D341Med (cell line): ENCODE measurements at places on chromosomes 12 and 14.

GRCh38 chr12:54956322-54956721, 28.2 kb downstream of the TESPA1 start:
- DNase-seq, result no peak

GRCh38 chr14:105152794-105153241, 15.8 kb downstream of the JAG2 start:
- no peak for DNase-seq

GRCh38 chr14:54627540-54628363, 60.8 kb downstream of the SAMD4A start:
- no peak for DNase-seq

DNA sequence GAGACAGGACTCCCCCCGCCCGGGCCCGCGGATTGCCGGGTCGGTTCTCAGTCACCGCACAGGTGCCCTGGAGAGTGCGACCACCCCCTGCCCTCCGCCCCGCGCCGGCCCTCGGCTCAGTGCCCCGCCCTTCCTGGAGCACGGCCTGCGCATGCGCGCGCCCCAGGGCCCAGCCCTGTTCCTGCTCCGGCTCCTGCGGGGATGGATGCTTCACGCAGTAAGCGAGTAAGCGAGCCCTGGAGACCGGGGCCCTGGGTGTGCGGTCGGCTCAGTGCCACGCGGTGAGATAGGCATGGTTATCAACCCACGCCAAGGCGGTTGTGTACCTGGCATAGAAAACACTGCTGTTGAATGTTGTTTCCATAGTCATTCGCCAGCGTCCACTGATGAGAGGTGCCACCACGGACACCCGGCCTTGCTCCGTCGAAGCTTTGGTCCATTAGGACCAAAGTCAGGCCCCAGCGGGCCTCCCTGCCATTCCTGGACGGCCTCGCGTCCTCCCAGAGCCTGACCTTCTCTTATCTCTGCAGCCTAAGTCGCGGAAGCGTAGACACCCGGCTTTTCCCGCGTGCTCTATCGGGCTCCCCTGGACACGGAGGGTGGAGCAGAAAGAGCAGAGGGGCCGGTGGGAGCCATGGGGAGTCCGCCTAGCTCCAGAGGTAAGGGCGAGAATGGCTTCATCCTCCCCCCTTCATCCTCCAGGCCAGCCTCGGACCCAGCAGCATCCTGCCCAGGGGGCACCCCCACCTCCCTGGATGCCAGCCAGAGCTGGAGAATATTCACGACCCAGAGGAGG, 90.6 kb downstream of the PAPOLA start:
- no peak for DNase-seq

DNA sequence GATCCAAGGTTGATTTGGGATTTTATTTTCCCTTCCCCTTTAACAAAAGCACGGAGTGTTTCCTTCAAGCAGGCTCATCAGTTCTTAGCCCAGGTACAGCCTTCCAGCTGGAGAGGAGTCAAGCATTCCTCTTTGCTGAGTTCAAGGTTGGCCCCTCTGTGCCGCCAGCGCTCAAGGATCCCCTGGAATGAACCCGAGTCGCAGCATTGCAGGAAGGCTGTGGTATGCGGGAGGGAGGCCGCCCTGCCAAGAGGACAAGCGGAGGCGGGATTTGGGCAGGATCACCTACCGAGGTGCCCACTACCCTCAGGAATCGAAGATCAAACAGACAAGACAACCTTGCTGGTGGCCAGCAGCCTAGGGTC, 53.9 kb upstream of the NCOR2 start:
- DNase-seq, result peak; percentile 43

DNA sequence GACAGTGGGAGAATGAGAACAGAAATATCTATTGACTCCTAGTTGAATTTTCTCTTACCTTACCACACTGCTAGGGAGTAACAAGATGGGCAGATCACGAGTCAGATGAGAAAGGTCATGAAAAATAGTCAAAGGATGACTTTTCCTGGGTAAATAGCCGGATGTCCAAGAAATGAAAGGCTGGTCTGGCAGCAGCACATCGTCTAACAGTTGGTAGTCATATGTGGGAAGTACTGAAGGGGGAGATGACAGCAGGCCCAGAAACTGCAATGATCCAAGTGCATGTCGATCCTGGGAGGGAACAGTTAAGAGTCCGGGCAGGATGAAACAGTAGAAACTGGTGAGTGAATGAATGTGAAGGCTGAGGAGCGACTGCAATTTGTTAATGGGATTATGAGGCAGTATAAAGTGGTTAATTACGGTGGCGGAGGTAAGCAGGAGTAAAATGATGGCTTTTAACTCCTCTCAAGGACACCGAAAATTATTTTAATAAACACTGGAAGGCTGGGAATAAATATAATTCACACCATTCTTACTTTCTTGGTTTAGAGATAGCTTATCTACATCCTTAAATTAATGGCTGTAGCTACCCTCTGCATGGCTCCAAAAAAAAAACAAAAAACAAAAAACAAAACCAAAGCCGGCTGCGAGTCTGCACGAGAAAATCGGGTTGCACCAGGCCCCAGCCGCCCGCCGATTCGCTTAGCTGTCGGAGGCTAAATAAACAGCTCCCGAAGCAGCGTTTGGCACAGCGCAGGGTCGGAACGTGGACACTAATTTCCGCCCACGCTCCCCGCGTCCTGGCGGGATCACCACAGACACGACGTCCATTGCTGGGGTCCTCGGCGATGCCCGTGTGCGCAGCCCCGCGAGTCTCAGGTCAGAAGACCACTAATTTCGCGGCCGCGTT, 1.0 kb upstream of the ERC1 start:
- peak; percentile 64 for DNase-seq

DNA sequence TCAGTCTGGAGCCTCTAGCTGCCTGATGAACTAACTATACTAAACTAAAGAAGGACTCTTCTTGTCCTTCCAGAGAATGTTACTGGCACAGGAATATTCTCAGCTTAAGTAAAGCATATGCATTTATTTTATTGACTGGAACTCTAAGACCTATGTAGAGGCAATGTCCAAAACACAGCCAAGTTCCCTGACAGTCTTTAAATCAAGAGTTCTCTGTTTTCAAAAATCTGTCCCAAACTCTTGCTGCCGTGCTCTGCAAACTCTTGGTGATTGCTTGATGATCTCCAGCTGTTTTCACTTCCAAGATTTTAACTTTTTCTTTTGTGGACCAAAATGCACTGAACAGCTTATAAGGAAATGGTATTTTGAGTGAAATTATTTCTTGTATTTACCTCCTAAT, 67.5 kb upstream of the DAAM1 start:
- DNase-seq, result no peak

DNA sequence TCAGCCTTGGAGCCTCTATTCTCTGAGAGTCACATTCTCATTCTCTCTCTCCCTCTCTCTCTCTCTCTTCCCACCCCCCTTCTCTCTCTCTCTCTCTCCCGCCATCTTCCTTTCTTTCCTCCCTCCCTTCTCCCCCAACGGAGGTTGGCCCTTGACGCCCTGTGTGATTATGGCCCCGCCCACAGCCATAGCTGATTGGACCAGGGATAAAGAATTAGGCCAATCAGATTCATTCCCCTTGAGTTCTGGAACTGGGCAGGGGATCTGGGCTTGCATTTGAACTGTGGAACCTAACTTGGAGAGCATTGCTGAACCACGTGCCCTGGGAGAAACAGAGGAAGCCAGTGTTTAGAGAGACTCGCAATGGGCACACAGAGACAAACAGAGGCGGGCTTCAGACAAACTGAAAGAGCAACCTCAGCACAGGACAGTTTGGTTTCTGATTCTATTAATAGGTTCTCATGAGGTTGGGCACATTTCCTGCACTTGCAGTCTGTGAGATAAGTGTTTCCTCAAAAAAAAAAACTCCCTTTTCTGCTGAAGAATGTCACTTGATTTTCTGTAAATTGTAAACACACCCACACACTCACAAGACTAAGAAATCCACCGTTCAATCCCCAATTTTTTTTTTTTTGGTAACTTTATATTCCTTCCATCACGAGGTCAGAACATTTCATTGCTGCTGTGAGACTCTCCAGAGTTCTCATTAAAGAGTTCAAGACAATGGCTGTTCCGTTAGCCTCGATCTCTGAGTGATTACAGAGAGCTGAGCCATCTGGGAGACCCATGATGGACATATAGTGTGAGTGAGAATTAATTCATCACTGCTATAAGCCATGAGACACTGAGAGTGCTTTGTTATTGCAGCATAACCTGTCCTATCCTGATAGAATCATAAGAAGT, 3.5 kb upstream of the P2RX7 start:
- DNase-seq, result no peak

DNA sequence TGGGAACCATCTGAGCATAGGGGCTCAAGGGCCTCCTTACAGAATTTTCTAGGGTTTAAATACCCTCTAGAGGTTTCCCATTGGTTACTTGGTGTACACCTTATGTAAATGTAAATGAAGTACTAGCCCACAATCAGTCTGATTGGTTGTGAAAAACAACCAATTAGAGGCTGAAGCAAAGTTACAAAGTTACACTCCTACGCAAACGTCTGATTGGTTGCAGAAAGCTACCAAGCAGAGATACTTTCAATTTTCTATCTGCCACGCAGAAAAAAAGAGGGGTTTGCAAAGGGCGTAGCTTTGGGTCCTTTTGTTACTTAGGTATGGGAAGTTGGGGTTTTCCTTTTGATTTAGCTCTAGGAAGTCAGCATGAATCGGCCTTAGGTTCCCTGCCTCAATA, 1.8 kb upstream of the TMEM19 start:
- DNase-seq, result no peak

GRCh38 chr12:51863933-51864832, 15.7 kb upstream of the FIGNL2 start:
- no peak for DNase-seq

- DNase-seq, result peak; percentile 52
Observed at GRCh38 chr14:105944632-105945610, 418.5 kb downstream of the TMEM121 start.

DNA sequence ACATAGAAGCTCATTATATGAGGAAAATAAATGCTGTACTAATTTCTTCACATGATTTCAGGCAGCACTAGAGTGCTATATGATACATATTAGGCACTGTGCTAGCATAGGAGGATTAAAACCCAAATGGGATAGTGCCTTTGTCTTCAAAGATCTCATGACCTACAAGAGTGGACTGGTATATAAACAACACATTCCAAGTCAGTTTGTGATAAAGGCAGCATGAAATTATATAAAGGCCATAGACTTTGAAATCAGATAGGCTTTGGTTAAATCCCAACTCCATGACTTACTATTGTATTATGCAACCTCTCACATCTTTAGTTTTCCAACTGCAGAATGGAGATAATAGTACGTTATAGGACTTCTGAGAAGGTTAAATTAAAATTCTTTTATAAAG, 179.7 kb downstream of the RAD51B start:
- no peak for DNase-seq

GRCh38 chr12:114499338-114499737, 93.4 kb upstream of the TBX5 start:
- no peak for DNase-seq

DNA sequence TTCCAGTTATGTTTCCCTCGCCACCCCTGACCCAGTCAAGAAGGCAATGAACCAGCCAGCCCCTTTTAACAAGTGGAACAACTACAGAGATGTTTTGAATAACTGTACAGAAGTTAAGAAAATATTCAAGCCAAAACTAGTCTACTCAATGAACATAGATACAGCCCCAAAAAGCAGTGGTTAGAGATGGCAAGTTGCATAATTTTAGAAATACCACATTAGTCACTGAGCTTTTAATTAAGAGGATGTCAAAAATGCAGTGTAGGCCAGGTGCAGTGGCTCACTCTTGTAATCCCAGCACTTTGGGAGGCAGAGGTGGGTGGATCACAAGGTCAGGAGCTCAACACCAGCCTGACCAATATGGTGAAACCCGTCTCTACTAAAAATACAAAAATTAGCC, 27.2 kb downstream of the PROX2 start:
- no peak for DNase-seq

DNA sequence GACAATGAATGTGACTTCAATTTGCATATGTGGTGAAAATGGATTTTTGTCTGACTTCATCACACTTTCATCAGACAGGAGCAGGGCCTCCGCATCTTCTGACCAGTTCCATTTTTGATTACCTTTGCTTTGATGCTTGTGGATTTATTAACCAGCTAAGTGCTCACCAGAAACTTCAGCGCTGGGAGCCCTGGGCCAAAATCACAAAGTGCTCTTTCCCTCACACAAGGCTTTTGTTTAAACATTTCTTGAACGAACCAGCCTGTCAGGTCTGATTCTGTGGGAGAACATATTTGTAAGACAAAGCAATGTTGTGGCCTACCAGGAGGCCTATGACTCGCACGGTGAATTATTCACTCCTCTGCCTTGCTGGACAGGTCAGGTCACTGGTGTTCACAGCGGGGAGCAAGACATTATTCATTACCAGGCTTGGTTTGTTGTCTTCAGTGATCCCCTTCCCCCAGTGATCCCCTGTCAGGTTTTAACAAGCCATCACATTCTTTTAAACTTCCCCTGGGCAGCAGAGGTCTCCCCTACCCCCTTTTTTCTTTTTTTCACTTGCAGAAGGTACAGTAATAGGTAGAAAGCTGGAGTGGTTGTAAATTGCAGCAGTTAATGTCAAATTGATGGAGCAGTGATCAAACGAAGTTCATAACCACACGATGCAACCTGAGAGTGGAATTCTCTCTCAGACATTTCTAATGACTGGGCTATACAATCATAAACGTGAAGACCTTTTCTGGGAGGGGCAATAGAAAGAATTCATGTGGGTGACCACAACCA, 167.5 kb upstream of the PRICKLE1 start:
- no peak for DNase-seq

- no peak for DNase-seq
Observed at GRCh38 chr14:69672356-69672755, 61.0 kb downstream of the SUSD6 start.

DNA sequence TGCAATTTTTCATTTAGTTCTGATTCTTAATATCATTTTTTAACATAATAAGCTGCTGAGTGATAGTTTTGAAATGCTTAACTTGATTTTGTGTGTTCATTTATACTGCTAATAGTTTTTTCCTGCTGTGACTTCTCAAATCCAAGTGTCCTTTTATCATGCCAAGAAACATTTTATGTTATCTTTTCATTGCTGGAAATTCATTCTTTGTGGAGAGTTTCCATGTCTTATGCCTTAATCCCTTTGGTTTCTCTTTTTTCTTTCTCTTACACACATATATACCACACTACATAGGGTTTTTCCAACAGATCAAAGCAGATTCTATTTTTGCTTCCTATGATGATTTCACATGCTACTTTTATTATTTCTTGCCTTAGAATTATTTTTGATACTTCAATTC, 981.1 kb downstream of the SLC6A15 start:
- DNase-seq, result no peak

- DNase-seq, result no peak
Observed at GRCh38 chr14:97780804-97781203, 983.6 kb downstream of the VRK1 start.

DNA sequence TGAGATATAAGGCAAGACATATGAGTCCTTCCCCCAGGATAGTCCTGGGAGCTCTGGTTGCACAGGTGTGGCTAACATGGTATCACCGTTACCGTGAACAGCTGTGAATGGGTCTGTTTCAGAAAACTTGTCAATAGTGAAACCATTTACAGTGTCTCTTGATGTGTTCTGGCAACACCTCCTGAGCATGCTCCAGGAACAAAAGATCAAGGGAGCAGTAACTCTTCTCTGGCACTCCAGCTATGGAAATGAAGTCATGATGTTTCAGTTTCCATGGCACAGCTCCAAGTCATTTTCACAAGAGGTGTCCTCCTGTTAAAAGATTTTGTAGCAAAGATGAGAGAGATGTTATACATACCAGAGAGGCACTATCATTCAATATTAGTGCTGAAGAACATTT, 253.7 kb downstream of the SNAPC1 start:
- DNase-seq, result no peak

- DNase-seq, result no peak
Observed at GRCh38 chr12:110717037-110717436, 25.7 kb downstream of the PPP1CC start.

GRCh38 chr12:111274777-111275176, 94.1 kb downstream of the PHETA1 start:
- DNase-seq, result no peak
